PC-9 (cell line): ENCODE measurements at places on chromosomes 7 and 10. TPM values are rescaled to one million over a fixed set of nuclear protein-coding genes. Genes with fewer than 3 reads are reported as not detected.

AOC1 gene
- total RNA-seq: 11.4 and 13.1 TPM in 2 replicates

GRCh38 chr7:137366995-137367394, 23.5 kb upstream of the PTN start:
- no peak for DNase-seq

ALOX5 gene
- total RNA-seq: 66.5 and 86.8 TPM in 2 replicates

GRCh38 chr10:55989188-55989587, 371.9 kb downstream of the ZWINT start:
- DNase-seq: no peak

GRCh38 chr10:124008681-124009080, 84.7 kb downstream of the CHST15 start:
- no peak for DNase-seq

DNA sequence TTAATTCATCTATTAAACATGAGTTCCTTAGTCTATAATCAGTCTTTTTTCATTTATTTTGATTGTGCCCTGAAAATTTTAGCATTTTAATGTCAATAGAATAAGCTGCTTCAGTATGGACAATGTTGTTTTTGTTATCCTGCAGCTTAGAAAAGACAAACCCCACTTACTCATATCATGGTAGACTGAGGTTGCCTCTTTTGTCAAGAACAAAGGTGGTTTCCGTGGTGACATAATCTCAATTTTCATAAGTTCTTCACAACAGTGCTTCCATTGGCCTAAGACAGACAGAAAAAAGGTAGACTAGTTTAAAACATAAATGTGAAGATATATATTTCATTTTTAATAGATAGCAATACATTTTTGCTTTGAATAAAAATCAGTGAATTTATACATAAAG, 69.1 kb downstream of the RTKN2 start:
- no peak for DNase-seq

SRRM3 gene
- 0.74 and 1.2 TPM in 2 replicates for total RNA-seq

- no peak for DNase-seq
These were observed 10.1 kb downstream of the KCNIP2 start for GRCh38 chr10:101833466-101833865.

- no peak for DNase-seq
These were observed 223.1 kb downstream of the FGFR2 start for GRCh38 chr10:121375172-121375571.

RBM33 gene
- 85.7 and 113 TPM in 2 replicates for total RNA-seq

DNA sequence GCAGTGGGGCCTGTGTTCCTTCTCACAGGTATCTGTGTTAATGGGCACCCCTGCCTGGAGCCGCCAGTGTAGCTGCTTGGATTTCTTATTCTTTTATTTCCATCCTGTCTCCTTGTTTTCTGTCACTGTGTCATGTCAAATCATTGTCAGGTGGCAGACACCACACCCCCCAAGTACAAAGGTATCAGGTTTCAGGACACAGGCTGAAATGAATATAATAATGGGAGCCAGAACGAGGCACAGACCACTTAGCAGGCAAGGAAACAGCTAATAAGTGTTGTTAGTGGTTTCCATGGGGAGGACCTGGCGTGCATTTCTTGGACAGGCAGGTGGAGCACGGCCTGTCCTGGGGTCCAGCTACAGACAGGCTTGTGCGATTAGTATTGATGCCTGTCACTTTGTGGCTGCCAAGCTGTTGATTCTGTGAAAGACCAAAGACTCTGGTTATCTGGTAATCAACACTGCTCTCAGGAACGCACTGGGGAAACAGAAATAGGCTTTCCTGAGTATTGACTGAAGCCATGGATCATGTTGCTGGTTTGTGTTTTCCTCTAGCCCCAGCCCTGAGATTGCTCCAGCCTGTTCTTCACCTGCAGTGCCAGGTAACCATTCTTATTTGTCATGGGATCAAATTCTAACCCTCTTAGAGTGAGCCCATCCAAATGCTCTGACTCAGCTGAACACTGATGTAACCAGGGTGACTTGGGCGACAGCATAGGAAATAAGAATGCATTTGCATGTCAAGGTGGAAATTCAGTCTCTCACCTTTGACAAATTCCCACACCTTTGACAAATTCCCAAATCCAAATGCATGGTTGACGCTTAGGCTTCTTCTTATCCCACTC, 1002.0 kb downstream of the LRMDA start:
- peak; percentile 71 for DNase-seq

AFAP1L2 gene
- total RNA-seq: 35.4 and 39.9 TPM in 2 replicates

DNA sequence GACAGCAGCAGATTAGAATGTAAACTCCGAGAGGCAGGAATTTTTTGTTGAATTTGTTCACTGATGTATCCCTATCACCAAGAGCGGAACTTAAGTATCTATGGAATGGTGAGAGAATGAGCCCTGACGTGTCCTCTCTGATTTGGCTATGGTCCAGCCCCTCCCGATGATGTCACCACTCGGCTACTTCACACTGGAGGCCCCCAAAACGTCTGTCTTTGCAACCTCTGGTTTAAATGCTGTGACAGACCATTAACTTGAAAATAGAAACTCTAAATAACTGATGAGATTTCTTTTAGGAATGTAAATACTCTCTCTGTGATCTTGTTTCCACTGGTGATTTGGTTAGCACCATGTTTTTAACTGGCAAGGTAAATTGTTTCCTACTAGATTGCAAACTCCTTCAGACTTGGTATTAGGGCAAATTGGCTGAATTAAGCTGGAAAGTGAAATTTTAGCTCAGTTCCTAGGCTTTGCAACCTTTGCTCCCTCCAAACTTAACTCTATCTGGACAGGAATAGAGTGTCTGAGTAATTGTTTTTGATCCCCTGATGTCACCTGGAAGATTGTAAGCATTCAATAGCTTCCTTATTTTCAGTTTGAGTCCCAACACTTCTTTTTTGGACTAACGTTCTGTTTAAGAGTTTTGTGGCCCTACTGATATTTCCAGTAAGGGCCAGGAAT, 19.1 kb downstream of the SLC16A12 start:
- DNase-seq: peak; percentile 55

GRCh38 chr7:99955247-99955646, 20.6 kb downstream of the AZGP1 start:
- peak; percentile 79 for DNase-seq

DHTKD1 gene
- 41.1 and 43.8 TPM in 2 replicates for total RNA-seq
